ENCODE measurements at places on chromosomes 6 and 20. TPM values are rescaled to one million over a fixed set of nuclear protein-coding genes. Genes with fewer than 3 reads are reported as not detected.

- no peak overlapping the region for H3K4me3 ChIP-seq
- H3K4me1 ChIP-seq: peaks cover 5% of the 10 kb centered on the region
- no peak overlapping the region for H3K27ac ChIP-seq
- no peaks in the 10 kb centered on the region for H3K27me3 ChIP-seq
These were observed 82.3 kb upstream of the PHACTR2 start for GRCh38 chr6:143595251-143596036.

Gene RSPO4
- 0.19 TPM for polyA plus RNA-seq

Gene NMBR
- polyA plus RNA-seq: not detected

DNA sequence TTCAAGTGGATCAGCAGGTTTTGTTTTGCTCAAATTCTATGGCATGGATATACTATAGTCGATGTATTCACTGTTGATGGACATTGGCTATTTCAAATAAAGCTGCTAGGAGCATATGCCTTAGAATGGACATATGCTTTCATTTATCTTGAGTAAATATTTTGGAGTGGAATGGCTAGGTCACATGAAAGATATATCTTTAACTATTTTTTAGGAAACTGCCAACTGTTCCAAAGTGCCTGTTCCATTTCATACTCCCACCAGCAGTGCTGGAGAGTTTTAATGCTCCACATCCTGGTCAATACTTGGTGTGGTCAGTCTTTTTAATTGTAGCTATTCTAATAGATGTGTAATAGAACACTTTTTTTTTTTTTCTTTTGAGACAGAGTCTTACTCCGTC is 81.1 kb upstream of the PIM1 start:
- H3K36me3 ChIP-seq: no peaks in the 10 kb centered on the region
- no peak overlapping the region for H3K27ac ChIP-seq
- no peaks in the 10 kb centered on the region for H3K4me1 ChIP-seq

DNA sequence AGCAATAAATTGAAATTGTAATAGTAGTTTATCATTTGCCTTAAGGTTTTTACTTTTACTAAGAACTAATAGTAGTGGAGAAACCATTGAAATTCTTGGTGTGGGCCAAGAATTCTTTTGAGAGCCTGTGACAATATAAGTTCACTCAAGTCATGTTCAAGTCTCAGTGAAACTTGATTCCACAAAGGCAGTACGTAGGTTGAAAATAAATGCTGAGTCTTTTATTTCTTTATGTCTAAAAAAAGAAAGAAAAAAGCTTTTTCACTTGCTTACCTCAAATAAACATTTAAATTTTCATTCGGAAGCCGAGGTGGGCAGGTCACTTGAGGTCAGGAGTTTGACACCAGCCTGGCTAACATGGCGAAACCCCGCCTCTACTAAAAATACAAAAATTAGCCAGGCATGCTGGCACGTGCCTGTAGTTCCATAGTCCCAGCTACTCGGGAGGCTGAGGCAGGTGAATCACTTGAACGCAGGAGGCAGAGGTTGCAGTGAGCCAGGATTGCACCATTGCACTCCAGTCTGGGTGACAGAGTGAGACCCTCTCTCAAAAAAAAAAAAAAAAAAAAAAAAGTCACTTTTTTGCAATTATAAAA is 57.8 kb upstream of the NELFCD start:
- H3K4me1 ChIP-seq: no peaks in the 10 kb centered on the region
- no peak overlapping the region for H3K27ac ChIP-seq
- no peaks in the 10 kb centered on the region for H3K27me3 ChIP-seq
- no peak for DNase-seq
- no peaks in the 10 kb centered on the region for H3K36me3 ChIP-seq

GRCh38 chr6:73058736-73059135 is 166.6 kb downstream of the KHDC1L start:
- no peak for DNase-seq
- H3K4me3 ChIP-seq: no peak overlapping the region
- no peaks in the 10 kb centered on the region for H3K4me1 ChIP-seq
- no peak overlapping the region for H3K27ac ChIP-seq
- H3K27me3 ChIP-seq: no peaks in the 10 kb centered on the region

DNA sequence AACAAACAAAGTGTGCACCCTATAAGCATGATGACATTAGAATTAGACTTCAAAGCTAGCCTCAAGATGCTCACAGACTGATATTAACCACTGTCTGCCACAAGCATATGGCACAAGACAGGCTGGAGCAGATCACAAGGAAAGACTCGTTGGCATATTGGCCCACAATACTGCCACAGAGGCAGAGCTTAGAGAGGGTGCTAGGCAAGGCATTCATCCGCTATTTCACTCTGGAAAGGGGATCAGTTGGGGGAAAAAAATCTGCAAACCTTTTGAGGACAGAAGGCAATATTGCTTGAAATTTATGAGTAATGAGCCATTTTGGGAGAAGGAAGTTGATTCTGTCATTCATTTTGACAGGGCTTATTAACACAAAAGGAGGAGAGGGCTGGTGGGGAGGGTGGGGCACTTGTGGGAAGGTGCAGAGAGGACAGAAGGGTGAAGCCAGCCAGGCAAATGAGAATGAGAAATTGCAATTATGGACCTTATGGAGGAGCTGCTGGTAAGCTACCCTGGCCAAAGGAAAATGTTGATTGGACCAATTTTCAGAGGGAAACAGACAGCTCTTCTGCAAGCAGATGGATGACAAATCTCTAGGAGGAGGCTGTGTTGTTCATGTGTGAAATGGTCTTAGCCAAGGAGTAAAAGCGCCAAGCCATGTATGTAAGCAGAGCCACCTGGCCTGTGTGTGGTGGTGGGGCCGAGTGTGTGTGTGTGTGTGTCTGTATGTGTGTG is 187.7 kb downstream of the GMPR start:
- H3K4me1 ChIP-seq: peaks cover 6% of the 10 kb centered on the region
- no peaks in the 10 kb centered on the region for H3K27me3 ChIP-seq
- no peak overlapping the region for H3K27ac ChIP-seq
- H3K36me3 ChIP-seq: no peaks in the 10 kb centered on the region
- H3K4me3 ChIP-seq: no peak overlapping the region

- no peaks in the 10 kb centered on the region for H3K27me3 ChIP-seq
- no peak overlapping the region for H3K4me3 ChIP-seq
- peak overlapping the region; percentile 60 for H3K27ac ChIP-seq
- DNase-seq: no peak
- peaks cover 6% of the 10 kb centered on the region for H3K4me1 ChIP-seq
These were observed 34.7 kb upstream of the LAMA4 start for GRCh38 chr6:112289038-112289566.

DNA sequence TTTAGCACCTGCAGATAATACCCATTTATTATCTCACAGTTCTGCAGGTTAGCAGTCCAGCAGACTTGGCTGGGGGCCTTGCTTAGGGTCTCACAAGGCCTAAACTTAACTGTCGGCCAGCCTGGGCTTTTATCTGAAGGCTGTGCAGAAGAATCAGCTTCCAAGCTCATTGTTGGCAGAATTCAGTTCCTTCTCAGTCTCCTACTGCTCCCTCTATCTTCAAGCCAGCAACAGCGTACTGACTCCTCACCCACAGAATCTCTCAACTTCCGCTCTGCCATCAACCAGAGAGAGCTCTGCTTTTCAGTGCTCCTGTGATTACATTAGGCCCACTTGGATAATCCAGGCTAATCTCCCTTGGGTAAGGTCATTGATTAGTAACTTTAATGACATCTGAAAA is 30.2 kb upstream of the NHSL1 start:
- DNase-seq: no peak
- H3K27ac ChIP-seq: no peak overlapping the region
- H3K4me1 ChIP-seq: no peaks in the 10 kb centered on the region
- no peaks in the 10 kb centered on the region for H3K27me3 ChIP-seq

Gene HSD17B8
- 33.8 TPM for polyA plus RNA-seq

- peaks cover 9% of the 10 kb centered on the region for H3K36me3 ChIP-seq
- peaks cover 12% of the 10 kb centered on the region for H3K4me1 ChIP-seq
- H3K27me3 ChIP-seq: no peaks in the 10 kb centered on the region
- no peak overlapping the region for H3K27ac ChIP-seq
These were observed 14.7 kb downstream of the UBE2V1 start for GRCh38 chr20:50098259-50098658.

Gene AIF1
- polyA plus RNA-seq: 42.4 TPM

DNA sequence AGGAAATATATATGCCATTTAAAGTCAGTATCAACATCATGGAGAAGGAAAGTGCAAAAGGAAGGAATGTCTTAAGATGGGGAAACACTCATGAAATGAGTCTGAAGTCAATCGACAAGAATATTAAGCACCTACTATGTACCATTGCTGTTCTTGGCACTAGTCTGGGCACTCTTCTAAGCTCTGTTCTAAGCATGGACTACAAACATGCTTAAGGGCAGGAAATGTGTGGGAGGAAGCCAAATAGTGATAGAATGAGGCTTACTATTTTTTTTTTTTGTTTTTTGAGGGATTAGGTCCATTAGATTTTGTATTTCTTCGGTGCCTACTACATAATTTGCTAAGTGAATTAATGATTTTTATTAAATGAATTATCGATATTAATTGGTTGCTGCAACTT is 83.8 kb upstream of the SUPT3H start:
- no peaks in the 10 kb centered on the region for H3K27me3 ChIP-seq
- no peak for DNase-seq
- no peaks in the 10 kb centered on the region for H3K4me1 ChIP-seq
- no peak overlapping the region for H3K27ac ChIP-seq

Gene USP49
- polyA plus RNA-seq: 0.27 TPM

DNA sequence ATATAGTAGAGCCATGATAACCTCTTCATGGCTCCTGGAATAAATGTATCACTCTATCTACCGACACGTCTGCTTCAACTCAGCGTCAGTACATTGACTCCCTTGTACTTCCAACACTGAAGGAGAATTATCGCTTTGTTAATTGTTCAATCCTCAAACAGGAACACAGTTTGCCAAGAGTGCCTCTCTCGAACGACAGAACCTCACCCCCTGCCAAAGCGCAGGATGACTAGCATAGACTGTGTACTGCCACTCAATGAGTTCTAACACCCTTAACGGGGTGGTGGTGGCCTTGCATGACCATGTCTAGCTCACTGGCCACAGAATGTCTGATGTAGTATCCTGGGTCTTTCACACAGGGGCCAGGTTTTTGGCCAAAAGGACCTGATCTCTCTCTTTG is 81.4 kb upstream of the HEY2 start:
- H3K36me3 ChIP-seq: no peaks in the 10 kb centered on the region
- peaks cover 5% of the 10 kb centered on the region for H3K27me3 ChIP-seq
- no peak overlapping the region for H3K4me3 ChIP-seq
- no peak for DNase-seq
- H3K4me1 ChIP-seq: no peaks in the 10 kb centered on the region

DNA sequence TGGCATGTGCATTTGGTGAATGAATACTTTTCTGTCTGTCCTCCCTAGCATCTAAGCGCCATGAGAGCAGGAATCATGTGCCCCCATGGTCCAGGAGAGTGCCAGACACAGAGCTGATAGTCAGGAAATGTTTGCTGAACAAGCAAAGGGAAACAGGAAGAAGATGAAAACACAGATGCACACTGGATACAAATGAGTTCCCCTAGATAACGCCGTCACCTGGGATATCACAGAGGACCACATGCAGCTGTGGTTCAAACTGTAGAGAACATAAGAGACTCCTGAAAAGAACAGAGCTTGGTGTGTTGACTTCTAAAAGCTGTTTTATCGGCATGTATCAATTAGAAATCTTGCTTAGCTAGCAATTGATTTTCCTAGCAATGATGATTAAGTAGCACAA is 293.7 kb downstream of the BTBD3 start:
- no peak overlapping the region for H3K27ac ChIP-seq
- no peaks in the 10 kb centered on the region for H3K36me3 ChIP-seq
- H3K27me3 ChIP-seq: no peaks in the 10 kb centered on the region
- no peak for DNase-seq
- no peak overlapping the region for H3K4me3 ChIP-seq
- no peaks in the 10 kb centered on the region for H3K4me1 ChIP-seq

- no peaks in the 10 kb centered on the region for H3K27me3 ChIP-seq
- H3K4me3 ChIP-seq: no peak overlapping the region
- no peak overlapping the region for H3K27ac ChIP-seq
- peaks cover 16% of the 10 kb centered on the region for H3K36me3 ChIP-seq
- no peak for DNase-seq
These were observed 57.1 kb downstream of the TCP11 start for GRCh38 chr6:35084041-35084491.

Gene PXDC1
- polyA plus RNA-seq: 97.5 TPM

Gene YWHAB
- 157 TPM for polyA plus RNA-seq

- H3K4me3 ChIP-seq: no peak overlapping the region
- no peaks in the 10 kb centered on the region for H3K27me3 ChIP-seq
- DNase-seq: no peak
- H3K36me3 ChIP-seq: no peaks in the 10 kb centered on the region
- H3K27ac ChIP-seq: no peak overlapping the region
These were observed 56.2 kb downstream of the CENPW start for GRCh38 chr6:126396131-126396530.

Gene EFCAB8
- 0.01 TPM for polyA plus RNA-seq

GRCh38 chr6:98946266-98946878 is 1.4 kb downstream of the FBXL4 start:
- no peaks in the 10 kb centered on the region for H3K36me3 ChIP-seq
- H3K4me3 ChIP-seq: peak overlapping the region; percentile 70
- no peaks in the 10 kb centered on the region for H3K27me3 ChIP-seq

- H3K27me3 ChIP-seq: no peaks in the 10 kb centered on the region
- no peak for DNase-seq
- no peaks in the 10 kb centered on the region for H3K36me3 ChIP-seq
- H3K4me1 ChIP-seq: no peaks in the 10 kb centered on the region
- H3K27ac ChIP-seq: no peak overlapping the region
- H3K4me3 ChIP-seq: no peak overlapping the region
These were observed 46.2 kb downstream of the CYB5R4 start for GRCh38 chr6:83905648-83906047.

DNA sequence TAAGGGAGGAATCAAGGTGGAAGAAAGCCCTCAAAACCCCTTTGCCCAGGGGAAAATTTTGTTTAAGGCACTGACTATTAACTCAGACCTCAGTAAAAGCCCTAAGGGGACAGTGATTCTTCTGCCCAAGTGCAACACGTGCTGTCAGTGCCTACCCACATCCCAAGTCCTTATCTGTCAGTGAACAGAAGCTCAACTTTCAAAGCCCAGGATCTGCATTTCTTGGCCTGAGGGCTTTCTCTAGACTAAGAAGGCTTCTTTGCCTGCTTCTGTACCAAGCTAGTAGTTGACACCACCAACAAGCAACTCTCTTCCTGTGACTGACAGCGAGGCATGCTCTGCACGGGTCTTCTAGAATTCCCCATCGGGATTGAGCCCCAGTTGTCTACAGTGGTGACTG is 416.0 kb upstream of the SPTLC3 start:
- H3K4me1 ChIP-seq: no peaks in the 10 kb centered on the region
- H3K4me3 ChIP-seq: no peak overlapping the region
- H3K27ac ChIP-seq: no peak overlapping the region
- no peaks in the 10 kb centered on the region for H3K36me3 ChIP-seq

DNA sequence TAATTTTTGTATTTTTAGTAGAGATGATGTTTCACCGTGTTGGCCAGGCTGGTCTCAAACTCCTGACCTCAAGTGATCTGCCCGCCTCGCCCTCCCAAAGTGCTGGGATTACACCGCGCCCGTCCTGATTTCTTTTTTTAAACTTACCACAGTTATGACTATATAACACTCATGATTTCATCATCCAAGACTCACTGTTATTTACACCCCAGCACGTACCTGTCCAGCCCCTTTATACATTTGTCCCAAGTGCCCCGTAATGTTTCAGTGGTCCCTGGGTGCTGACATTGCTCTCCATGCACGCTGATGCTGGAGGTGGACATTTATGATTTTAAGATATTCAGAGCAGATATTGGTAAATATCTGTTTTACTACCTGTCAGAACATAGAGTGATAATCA is 219.9 kb upstream of the GMDS start:
- no peaks in the 10 kb centered on the region for H3K36me3 ChIP-seq
- no peaks in the 10 kb centered on the region for H3K4me1 ChIP-seq
- no peak overlapping the region for H3K4me3 ChIP-seq
- no peaks in the 10 kb centered on the region for H3K27me3 ChIP-seq
- DNase-seq: no peak

Gene STK35
- 3.8 TPM for polyA plus RNA-seq

GRCh38 chr20:23370274-23370673 is 8.3 kb downstream of the GZF1 start:
- H3K27me3 ChIP-seq: no peaks in the 10 kb centered on the region
- H3K27ac ChIP-seq: no peak overlapping the region
- H3K4me1 ChIP-seq: no peaks in the 10 kb centered on the region
- no peak overlapping the region for H3K4me3 ChIP-seq
- DNase-seq: no peak
